ENCODE measurements at places on chromosomes 3 and 15. TPM values are rescaled to one million over a fixed set of nuclear protein-coding genes. Genes with fewer than 3 reads are reported as not detected.

Gene SLC24A5
- not detected for total RNA-seq

Gene ACTL6A
- 122 TPM for total RNA-seq

Gene TRNT1
- 22.8 TPM for total RNA-seq

Gene TNIK
- total RNA-seq, result 1.9 TPM

GRCh38 chr3:119619094-119619493, 21.4 kb downstream of the PLA1A start:
- no peaks in the 10 kb centered on the region for H3K4me1 ChIP-seq
- no peaks in the 10 kb centered on the region for H3K36me3 ChIP-seq
- H3K27ac ChIP-seq, result no peak overlapping the region
- DNase-seq, result no peak

GRCh38 chr3:187005827-187006481, 75.6 kb downstream of the ST6GAL1 start:
- H3K4me1 ChIP-seq, result no peaks in the 10 kb centered on the region
- H3K4me3 ChIP-seq, result no peak overlapping the region
- no peak for DNase-seq
- no peaks in the 10 kb centered on the region for H3K27me3 ChIP-seq
- no peaks in the 10 kb centered on the region for H3K36me3 ChIP-seq

DNA sequence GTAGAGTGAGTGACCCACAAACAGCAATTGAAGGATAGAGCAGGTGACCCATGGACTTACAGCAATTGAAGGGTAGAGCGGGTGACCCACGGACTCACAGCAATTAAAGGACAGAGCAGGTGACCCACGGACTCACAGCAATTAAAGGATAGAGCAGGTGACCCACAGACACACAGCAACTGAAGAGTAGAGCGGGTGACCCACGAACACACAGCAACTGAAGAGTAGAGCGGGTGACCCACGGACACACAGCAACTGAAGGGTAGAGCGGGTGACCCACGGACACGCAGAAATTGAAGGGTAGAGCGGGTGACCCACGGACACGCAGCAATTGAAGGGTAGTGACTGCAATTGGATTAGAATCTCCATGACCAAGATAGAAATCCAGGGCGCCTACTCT, 9.8 kb upstream of the TNK2 start:
- no peak for DNase-seq
- H3K4me3 ChIP-seq, result no peak overlapping the region
- H3K4me1 ChIP-seq, result peaks cover 6% of the 10 kb centered on the region
- no peak overlapping the region for H3K27ac ChIP-seq
- H3K36me3 ChIP-seq, result no peaks in the 10 kb centered on the region

DNA sequence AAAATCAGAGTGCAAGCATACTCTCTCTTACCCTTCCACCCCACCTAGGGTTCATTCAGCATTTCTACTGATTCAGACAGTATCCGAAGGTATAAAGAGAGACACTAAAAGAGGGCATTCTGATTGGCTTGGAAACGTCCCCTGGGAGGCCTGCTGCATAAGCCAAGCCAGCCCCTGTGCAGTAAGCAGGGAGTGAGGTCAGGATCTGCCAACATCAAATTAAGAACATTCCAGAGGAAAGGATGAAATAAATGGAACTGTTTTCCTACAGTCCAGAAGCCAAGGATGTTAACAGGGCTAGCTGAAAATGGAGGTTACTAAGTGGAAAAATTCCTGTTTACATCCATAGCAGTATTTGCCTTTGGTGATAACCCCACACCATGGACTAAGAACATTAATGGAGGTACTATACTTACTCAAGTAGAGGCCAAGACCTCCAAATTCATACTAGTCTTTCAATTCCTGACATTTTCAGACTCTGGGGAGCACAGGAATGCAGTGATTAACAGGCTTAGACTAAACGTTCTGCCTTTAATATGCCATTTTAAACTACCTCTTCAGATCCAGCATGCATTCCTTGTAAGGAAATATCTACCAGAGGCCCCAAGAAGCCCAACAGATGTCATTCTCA, 34.5 kb downstream of the NPTN start:
- no peak overlapping the region for H3K4me3 ChIP-seq
- no peaks in the 10 kb centered on the region for H3K27me3 ChIP-seq
- no peak overlapping the region for H3K27ac ChIP-seq
- DNase-seq, result no peak

GRCh38 chr3:77799278-77799677, 759.4 kb downstream of the ROBO2 start:
- no peaks in the 10 kb centered on the region for H3K36me3 ChIP-seq
- H3K27me3 ChIP-seq, result no peaks in the 10 kb centered on the region
- H3K4me1 ChIP-seq, result no peaks in the 10 kb centered on the region
- no peak overlapping the region for H3K4me3 ChIP-seq

DNA sequence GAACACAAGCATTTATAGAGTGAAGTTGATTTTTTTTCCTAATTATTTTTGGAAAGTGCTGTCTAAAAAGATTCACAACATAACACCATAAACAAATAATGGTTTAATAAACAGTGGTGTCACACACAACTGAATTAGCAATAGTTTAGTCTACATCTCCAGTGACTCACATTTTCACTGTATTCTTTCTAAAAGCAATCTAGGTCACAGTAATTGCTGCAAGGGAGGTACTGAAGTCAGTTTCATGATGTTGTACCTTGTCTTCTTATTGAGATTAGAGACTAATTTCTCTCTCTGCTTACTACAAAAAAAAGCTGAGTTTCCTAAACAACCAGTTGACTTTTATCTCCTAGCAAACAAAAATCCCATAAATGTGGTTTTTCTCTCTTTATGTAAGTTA, 29.6 kb downstream of the PLSCR4 start:
- no peak for DNase-seq
- H3K27me3 ChIP-seq, result no peaks in the 10 kb centered on the region
- peak overlapping the region; percentile 35 for H3K27ac ChIP-seq

GRCh38 chr15:59251001-59251845, 44.6 kb downstream of the LDHAL6B start:
- H3K36me3 ChIP-seq, result no peaks in the 10 kb centered on the region
- no peak overlapping the region for H3K4me3 ChIP-seq
- peaks cover 9% of the 10 kb centered on the region for H3K4me1 ChIP-seq
- no peak for DNase-seq
- no peaks in the 10 kb centered on the region for H3K27me3 ChIP-seq

DNA sequence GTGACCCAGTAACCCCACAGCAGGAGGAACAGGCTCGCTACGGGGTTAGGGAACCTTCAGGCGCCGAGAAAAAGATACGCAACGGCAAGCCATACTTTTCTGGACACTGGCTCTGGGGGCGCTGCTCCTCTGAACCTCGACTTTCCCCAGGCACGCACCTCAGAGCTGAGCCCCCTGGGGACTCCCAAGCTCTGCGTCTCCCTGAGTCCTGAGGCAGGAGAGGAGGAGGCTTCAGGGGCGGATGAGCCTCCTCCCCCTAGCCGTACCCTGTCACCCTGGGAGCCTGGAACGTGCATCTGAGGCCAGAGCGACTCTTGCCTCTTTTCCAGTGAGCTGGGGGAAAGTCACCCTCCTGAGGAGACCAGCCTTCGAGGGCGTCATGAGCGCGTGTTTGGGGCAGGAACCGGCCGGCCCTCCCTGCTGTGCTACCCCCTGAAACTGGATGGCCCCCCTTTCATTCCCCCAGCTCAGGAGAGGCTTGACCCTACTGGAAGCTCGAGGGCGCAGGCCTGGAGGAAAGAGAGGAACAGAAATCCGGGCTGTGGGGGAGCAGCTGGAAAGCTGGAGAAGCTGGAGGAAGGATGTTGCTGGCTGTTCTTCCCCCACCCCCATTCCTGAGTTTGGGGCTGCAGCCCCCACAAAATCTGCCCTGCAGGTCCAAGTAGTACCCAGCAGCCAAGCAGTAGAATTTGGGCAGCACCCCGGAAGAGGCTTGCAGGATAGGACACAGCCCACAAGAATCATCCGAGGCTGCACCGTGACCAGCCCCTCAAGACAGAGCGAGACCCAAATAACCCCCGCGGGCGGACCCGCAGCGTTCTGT, 25.1 kb upstream of the POLG start:
- no peak overlapping the region for H3K27ac ChIP-seq
- no peak for DNase-seq
- no peak overlapping the region for H3K4me3 ChIP-seq
- H3K36me3 ChIP-seq, result no peaks in the 10 kb centered on the region
- H3K4me1 ChIP-seq, result peaks cover 2% of the 10 kb centered on the region

- H3K4me3 ChIP-seq, result no peak overlapping the region
- no peaks in the 10 kb centered on the region for H3K36me3 ChIP-seq
- DNase-seq, result no peak
Observed at GRCh38 chr3:147405231-147406027, 914 bp downstream of the ZIC4 start.

All from Panc1 (cell line).